CD4-positive, alpha-beta T cell (primary cell): ENCODE measurements at places on chromosomes 2 and 18.

- H3K27ac ChIP-seq: no peak overlapping the region
- DNase-seq: peak; percentile 23
- H3K27me3 ChIP-seq: no peaks in the 10 kb centered on the region
- H3K4me3 ChIP-seq: no peak overlapping the region
These were observed 226.0 kb downstream of the FAM210A start for GRCh38 chr18:13500227-13500865.

GRCh38 chr2:32168513-32168912, 2.8 kb downstream of the SLC30A6 start:
- H3K36me3 ChIP-seq: no peaks in the 10 kb centered on the region
- peaks cover 4% of the 10 kb centered on the region for H3K4me1 ChIP-seq

DNA sequence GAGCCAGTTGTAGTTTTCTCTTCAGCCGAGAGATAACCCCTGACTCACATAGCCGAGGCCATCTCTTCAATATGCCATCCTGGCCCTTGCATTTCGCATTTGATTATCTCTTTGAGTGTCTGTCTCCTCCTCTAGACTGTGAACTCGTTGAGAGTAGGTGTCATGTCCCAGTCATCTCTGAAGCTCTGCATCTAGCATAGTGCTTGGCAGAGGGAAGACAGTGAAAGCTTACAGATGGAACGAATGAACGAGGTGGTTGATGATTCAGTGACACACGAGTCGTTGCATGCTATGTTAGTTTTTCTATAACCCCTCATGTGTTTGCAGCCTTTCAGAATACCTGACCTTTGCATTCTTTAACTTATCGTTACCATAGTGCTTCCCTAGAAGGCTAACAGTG, 59.9 kb upstream of the CYRIA start:
- H3K4me1 ChIP-seq: no peaks in the 10 kb centered on the region
- no peaks in the 10 kb centered on the region for H3K27me3 ChIP-seq
- no peaks in the 10 kb centered on the region for H3K36me3 ChIP-seq

DNA sequence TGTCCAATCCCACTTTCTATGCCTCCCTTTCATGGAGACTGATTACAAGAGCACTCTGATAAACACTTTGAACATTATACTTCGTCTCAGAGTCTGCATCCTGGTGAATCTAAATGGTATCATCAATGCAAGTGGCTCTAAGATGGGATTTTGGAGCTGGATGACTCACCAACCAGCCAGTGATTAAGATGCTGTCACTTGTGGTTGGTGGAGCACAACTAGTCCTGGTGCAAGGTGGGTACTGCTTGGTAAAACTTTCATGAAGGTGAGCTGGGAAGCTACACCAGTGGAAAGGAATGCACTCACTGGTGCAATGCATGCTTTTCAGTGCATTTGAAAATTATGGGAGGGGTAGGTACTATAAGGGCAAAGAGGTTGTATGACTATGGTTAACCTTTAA, 137.7 kb upstream of the TRIB2 start:
- H3K4me3 ChIP-seq: no peak overlapping the region
- DNase-seq: no peak
- no peaks in the 10 kb centered on the region for H3K4me1 ChIP-seq
- H3K36me3 ChIP-seq: no peaks in the 10 kb centered on the region
- no peak overlapping the region for H3K27ac ChIP-seq
- no peaks in the 10 kb centered on the region for H3K27me3 ChIP-seq

GRCh38 chr2:168375195-168375798, 80.8 kb upstream of the CERS6 start:
- no peak for DNase-seq
- H3K4me3 ChIP-seq: no peak overlapping the region
- H3K27ac ChIP-seq: no peak overlapping the region
- no peaks in the 10 kb centered on the region for H3K27me3 ChIP-seq
- H3K36me3 ChIP-seq: no peaks in the 10 kb centered on the region
- H3K4me1 ChIP-seq: peaks cover 11% of the 10 kb centered on the region

DNA sequence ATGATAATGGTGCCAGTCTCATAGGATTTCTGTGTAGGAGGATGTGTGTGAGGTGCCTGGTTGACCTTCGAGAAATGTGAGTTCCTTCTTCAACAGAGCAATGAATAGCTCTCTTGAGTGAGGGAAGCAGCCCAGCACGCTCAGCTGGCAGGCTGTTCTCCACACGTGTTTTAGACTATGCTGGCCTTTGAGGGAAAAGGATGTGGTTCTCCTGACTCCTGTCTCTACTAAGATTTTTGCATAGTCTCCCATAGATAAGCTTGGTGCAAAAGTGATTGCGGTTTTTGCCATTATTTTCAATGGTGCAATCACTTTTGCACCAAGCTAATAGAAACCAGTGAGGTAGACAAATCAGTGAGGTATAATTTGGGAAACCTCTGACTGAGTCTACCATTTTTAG, 284.1 kb downstream of the SLC4A3 start:
- no peak for DNase-seq
- H3K4me1 ChIP-seq: no peaks in the 10 kb centered on the region
- no peaks in the 10 kb centered on the region for H3K27me3 ChIP-seq
- H3K4me3 ChIP-seq: no peak overlapping the region

DNA sequence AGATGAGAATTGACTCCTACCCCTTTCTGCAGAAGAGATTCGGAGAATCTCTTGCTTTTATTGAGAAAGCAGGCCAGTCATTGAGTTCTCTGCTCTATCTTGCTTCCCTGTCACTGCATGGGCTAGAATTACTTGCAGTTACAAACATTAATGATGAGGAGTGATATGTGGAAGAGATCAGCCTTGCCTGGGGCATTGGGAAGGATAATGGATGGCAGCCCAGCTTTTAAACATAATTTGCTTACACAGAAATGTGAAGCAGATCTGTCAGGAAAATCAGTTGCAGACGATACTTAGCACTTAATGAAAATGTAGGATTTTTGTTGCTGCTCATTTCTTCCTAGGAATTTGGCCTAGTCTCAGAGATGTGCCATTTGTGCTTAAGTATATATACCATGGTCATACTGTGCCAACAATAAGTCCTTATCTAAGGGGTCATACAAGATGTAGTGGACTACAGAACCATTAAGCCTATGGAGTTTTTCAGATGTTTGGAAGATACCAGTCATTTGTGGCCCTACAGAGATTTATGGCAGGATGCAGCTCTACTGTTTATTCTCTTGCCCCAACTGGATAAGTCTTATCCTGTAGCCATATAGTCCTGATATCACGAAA, 92.7 kb downstream of the XRCC5 start:
- H3K27ac ChIP-seq: no peak overlapping the region
- DNase-seq: no peak
- no peaks in the 10 kb centered on the region for H3K4me1 ChIP-seq
- peaks cover 99% of the 10 kb centered on the region for H3K36me3 ChIP-seq
- H3K4me3 ChIP-seq: no peak overlapping the region
- H3K27me3 ChIP-seq: no peaks in the 10 kb centered on the region

DNA sequence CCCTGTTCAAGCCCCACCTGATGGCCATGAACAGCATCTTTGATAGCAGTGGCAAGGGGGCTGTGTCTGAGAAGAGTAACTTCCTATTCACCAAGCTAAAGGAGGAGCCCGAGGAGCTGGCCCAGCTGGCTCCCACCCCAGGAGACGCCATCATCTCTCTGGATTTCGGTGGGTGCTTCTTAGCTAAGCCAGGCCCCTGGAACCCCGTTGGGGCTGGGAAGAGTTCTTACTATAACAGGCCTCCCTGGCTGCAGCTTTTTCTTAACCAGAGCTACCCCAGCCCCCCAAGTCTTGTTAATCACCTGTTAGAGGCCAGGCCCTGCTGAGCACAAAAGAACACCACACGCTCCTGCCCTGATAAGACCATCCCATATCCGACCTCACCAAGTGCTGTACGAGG, 79.4 kb downstream of the EPAS1 start:
- no peak for DNase-seq
- H3K4me3 ChIP-seq: no peak overlapping the region
- H3K27ac ChIP-seq: no peak overlapping the region
- H3K4me1 ChIP-seq: no peaks in the 10 kb centered on the region

DNA sequence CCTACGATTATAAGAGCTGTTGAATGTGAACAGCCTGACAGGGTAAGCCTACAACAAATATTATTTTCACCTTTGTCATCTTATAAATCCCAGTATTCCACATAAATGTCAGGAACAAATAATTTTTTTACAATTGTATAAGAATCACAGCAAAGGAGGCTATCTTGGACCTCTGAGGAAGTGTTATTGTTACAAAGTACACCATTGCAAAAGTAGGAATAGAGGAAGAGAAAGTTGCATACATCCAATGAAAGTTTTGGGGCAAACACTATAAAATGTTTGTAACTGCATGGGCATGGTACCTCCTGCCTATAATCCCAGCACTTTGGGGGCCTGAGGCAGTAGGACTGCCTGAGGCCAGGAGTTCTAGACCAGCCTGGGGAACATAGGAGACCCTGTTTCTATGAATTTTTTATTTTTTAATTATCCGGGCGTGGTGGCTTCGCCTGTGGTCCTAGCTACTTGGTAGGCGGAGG, 715 bp upstream of the MEMO1 start:
- no peaks in the 10 kb centered on the region for H3K27me3 ChIP-seq
- H3K27ac ChIP-seq: peak overlapping the region; percentile 69
- peak overlapping the region; percentile 77 for H3K4me3 ChIP-seq
- peaks cover 30% of the 10 kb centered on the region for H3K4me1 ChIP-seq
- H3K36me3 ChIP-seq: peaks cover 5% of the 10 kb centered on the region
- DNase-seq: no peak

GRCh38 chr2:161746891-161747535, 122.8 kb downstream of the SLC4A10 start:
- H3K27ac ChIP-seq: no peak overlapping the region
- no peaks in the 10 kb centered on the region for H3K36me3 ChIP-seq
- no peaks in the 10 kb centered on the region for H3K27me3 ChIP-seq
- no peak for DNase-seq
- H3K4me3 ChIP-seq: no peak overlapping the region

DNA sequence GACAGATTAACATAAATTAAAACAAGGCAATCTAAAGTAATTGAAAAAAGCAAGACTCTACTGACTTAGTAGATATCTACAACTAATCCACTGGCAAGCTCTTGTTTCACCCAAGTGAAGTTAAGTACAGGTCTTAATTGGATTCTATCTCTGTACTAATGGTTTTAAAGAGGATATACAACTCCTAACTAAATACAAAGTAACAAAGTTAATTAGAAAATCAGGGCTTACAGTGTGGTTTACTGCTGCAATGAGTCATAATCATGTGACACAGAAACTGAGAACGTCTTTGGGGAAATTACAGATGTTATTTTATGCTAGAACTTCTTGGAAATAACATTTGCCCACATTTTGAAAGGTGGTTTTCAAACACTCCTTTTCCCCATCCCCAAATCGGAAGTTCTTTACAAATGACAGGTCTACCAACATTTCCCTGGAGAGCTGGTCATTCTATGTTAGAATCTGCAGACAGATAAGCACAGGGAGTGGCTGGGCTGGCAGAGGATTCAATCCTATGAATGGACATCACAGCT, 245.3 kb downstream of the STK39 start:
- DNase-seq: no peak
- H3K27me3 ChIP-seq: no peaks in the 10 kb centered on the region
- H3K4me3 ChIP-seq: no peak overlapping the region
- H3K27ac ChIP-seq: no peak overlapping the region
- no peaks in the 10 kb centered on the region for H3K4me1 ChIP-seq
- peaks cover 5% of the 10 kb centered on the region for H3K36me3 ChIP-seq

GRCh38 chr18:29383311-29384273, 1206.7 kb upstream of the CDH2 start:
- H3K36me3 ChIP-seq: no peaks in the 10 kb centered on the region
- H3K27ac ChIP-seq: no peak overlapping the region
- H3K4me1 ChIP-seq: no peaks in the 10 kb centered on the region
- no peak for DNase-seq
- no peaks in the 10 kb centered on the region for H3K27me3 ChIP-seq

DNA sequence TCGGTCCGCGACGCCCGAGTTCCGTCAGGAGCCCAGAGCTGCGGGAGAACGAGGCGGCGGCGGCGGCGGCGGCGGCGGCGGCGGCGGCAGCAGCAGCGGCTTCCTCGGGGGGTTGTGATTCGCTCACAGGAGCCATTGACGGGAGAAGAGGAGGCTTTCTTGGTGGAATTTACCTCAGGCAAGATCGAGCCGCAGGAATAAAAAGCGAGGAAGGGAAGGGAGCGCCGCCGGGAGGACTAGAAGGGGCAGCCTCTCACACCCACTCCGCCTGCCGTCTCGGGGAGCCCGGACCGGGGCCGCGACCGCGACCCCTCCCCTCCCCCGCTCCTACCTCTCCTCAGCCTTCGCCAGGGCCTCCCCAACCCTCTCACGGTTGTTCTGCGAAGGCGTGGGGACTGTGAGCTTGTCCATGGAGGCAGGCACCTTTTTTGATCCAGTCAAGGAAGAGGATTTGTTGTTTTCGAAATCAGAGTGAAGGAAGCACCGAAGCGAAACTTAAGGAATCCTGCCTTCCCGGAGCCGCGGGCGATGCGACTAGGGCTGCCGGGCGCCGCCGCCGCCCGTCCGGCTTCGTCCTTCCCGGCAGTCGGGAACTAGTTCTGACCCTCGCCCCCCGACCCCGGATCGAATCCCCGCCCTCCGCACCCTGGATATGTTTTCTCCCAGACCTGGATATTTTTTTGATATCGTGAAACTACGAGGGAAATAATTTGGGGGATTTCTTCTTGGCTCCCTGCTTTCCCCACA, 506 bp downstream of the BMPR2 start:
- H3K27me3 ChIP-seq: no peaks in the 10 kb centered on the region
- peak overlapping the region; percentile 21 for H3K27ac ChIP-seq
- peaks cover 20% of the 10 kb centered on the region for H3K4me1 ChIP-seq
- H3K4me3 ChIP-seq: peak overlapping the region; percentile 79

DNA sequence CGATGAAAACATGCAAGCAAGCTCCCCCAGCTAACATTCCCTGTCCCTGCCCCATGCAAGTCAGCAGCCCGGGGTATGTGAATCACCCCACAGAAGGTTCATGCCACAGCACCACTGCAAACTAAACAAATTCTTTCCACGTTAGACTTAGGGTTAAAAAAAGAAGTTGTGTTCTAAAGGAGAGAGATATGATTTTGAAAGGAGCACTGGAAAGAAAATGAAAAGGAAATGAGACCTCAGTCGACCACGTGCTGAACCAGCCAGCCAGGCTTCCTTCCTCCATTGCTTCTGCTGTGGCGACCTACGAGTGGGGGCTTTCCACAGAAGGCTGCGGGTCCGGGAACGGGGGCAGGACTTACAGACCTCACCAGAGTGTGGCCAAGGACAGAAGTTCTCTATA, 52.0 kb downstream of the ARL4C start:
- no peak overlapping the region for H3K4me3 ChIP-seq
- H3K27ac ChIP-seq: peak overlapping the region; percentile 61
- peaks cover 72% of the 10 kb centered on the region for H3K4me1 ChIP-seq
- peaks cover 2% of the 10 kb centered on the region for H3K36me3 ChIP-seq
- DNase-seq: no peak

GRCh38 chr18:38933322-38933721, 1367.7 kb upstream of the CELF4 start:
- H3K27ac ChIP-seq: no peak overlapping the region
- DNase-seq: no peak
- H3K4me3 ChIP-seq: no peak overlapping the region
- no peaks in the 10 kb centered on the region for H3K27me3 ChIP-seq
- no peaks in the 10 kb centered on the region for H3K36me3 ChIP-seq
- H3K4me1 ChIP-seq: no peaks in the 10 kb centered on the region
